Stimulated activated naive CD8-positive, alpha-beta T cell treated with anti-CD3 and anti-CD28 coated beads, Interleukin-15, amount 100 ng/mL, for 72 hours (primary cell): ENCODE measurements at places on chromosomes 12 and 14.

DNA sequence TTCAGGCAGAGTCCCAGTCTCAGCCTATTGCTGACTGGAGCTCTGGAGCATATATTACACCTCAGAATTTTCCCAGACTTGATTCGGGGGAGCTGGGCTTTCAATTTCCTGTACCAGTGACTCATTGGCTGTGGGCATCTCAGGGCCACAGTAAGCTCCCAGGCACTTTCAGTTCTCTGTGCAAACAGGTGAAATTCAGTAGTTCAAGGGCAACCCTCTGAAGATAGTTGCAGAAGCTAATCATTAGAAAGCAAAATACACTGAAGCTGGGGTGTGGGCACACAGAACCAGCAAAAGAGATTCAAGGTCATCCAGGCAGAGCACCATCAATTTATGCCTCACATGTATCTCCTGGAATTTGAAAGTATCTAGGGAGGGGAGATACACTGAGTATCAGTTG is 8.1 kb upstream of the NIN start:
- DNase-seq = no peak

- no peak for DNase-seq
These were observed 41.8 kb upstream of the HIF1A start for GRCh38 chr14:61653507-61653906.

- peak; percentile 60 for DNase-seq
These were observed 39.2 kb downstream of the EFCAB11 start for GRCh38 chr14:89915114-89915878.

DNA sequence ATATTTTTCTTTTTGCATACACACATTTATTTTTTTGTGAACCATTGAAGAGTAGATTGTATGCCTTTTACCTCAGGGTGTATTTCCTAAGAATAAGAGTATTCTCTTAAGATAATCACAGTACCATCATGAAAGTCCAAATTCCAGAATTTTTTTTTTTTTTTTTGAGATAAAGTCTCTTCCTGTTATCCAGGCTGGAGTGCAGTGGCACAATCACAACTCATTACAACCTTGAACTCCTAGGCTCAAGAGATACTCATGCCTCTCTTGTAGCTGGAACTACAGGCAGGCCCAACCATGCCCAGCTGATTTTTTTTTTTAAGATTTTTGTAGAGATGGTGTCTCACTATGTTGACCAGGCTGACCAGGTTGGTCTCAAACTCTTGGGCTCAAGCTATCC is 10.9 kb downstream of the FRS2 start:
- no peak for DNase-seq

DNA sequence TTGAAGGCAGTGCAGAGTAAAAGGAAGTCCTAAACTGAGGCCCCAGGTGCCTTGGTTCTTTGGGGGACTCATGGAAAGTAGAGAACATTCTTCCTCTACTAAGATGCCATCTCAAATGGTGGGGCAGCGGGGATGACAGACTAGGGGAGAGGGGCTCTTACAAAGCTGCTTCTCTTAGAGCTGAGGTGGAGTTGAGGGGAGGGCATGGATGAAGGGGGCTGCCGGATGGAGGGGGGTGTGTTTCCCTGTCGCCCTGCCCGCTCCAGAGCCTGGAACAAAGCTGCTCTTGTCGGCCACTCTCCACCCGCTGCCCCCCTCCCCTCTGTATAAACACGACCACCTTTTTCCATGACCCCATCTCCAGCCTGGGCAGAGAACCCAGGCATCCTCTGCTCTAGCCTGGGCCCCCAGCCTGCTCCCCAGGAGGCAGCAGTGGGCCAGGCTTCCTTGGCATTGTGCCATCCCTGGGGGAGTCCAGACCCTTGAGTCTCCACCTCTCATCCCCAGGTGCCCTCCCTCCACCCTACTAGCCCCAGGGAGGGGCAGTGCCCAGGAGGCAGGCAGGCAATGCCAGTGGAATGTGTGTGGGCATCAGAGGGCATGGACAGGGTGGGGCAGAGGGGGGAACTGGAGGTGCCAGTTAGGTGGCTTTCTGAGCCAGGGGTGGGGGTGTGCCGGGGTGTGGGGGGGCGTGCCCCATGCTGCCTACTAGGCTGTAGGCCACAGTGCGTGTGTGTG is 1.7 kb downstream of the RARG start:
- no peak for DNase-seq

- no peak for DNase-seq
These were observed 399 bp upstream of the WASHC4 start for GRCh38 chr12:105107171-105107493.
